Stimulated activated CD4-positive, alpha-beta T cell treated with anti-CD3 and anti-CD28 coated beads, TNF-alpha, amount 100 ng/mL, for 48 hours (primary cell): ENCODE measurements at places on chromosomes 4 and X.

- no peak for DNase-seq
Observed at GRCh38 chrX:141278306-141278705, 36.0 kb upstream of the SPANXC start.

GRCh38 chrX:4944767-4945166, 1231.3 kb upstream of the PRKX start:
- DNase-seq, result no peak

GRCh38 chr4:116539744-116540143, 545.6 kb downstream of the TRAM1L1 start:
- no peak for DNase-seq

DNA sequence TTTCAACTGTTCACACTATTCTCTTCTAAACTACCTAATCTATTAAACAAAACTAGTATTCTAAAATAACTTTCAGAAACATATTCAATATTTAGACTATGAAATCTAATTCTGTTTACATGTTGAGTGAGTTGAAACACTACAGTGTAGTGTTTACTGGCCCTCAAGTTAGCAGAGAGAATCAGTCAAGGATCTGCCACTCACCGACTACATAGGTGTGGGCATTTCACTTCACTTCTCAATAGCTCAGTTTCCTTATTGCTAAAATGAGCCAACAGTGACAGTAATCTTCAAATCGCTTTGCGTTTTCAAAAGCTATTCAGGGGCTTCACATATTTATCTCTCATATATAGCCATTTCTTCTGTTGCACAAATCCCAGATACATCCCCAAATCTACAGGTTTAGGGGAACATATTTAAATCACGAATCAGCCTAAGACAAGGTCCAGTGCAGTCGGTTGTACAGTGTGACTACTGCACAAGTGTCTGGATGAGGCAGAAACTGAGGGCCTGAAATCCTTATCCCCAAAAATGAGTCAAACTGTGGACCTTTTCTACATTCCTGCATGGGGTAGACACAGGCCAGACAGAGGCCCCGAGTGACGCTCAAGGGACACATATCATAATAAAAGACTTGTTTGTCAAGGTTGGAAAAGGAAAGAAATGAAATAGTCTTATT, 129.8 kb downstream of the PPP3CA start:
- DNase-seq, result no peak

DNA sequence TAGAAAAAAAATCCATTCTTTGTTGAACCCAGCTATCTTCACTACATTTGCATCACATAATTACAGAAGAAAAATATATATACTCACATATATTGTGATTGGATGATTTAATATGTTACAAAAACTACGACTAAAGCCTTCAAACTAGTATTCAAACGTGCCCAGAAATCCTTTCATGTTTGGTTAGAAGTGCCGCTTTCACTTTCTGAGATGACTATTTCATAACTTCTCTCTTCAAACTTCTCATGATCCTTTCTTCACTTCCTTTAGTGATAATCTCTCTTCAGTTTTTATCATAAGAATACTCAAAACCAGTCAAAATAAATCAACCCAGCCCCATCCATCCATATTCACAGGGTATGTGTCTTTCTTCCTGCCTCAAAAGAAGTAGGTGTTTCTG, 50.8 kb upstream of the NAF1 start:
- DNase-seq, result no peak

DNA sequence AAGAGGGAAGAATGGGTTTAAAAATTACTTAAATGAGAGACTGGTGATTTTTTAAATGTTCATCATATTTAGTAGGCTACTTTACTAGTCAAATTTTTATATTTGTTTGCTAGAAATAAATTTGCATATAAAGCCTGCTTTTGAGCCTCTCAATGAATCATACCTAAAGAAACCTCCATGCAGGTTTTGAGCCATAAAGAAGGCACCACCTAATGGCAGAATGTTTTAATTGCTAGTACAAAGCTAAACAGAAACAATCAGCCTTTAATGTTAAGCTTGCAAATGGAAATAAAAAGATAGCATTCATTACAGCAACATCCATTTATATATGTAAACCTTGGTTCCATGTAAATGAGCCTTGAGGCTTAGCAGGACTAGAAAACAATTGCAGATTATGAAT, 989.7 kb downstream of the CCSER1 start:
- DNase-seq, result no peak

- no peak for DNase-seq
Observed at GRCh38 chr4:32196950-32197688, 1477.0 kb downstream of the PCDH7 start.

- no peak for DNase-seq
Observed at GRCh38 chr4:159010563-159011260, 92.2 kb upstream of the RAPGEF2 start.
